ENCODE measurements at places on chromosomes 16 and 17.

DNA sequence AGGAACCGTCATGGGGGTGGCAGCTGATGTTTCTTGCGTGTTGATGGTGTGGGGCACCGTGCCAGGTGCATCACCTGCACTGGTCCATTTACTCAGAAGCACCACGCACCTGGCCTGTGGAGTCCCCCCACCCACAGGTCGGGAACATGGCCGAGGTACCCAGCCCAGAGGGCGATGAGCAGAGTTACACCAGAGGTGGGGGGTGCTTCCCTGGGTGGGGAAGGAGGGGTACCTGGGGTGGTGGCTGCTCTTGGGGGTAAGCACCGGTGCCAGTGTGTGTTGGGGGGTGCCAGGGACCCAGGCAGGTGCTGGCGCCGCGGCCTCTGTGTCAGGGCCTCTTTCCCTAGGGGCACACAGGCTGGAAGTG lies 5.0 kb upstream of the ZNF750 start:
- DNase-seq: no peak

GRCh38 chr17:70716551-70716950 lies 547.2 kb downstream of the KCNJ2 start:
- DNase-seq: no peak

DNA sequence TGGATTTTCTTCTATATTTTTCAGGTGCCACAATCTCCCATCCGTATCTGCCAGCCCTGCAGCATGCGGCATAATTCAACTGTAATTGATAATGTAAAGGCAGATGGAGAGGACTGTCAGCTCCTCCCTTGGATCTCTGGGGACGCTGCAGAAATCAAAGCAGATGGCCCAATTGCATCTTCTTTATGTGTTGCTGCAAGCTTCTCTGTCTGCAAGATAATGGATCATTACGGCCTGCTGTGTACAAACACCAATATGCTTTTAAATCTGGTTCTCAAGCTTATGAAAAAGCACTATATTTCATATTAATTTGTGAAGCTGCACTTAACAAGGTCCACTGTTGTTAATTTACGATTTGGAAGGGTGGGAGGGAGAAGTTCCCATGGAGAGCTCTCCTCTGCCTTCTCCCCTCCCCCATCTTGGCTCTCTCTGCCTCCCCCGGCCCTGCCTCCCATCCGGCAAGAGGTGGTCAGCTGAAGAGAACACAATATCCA lies 607.5 kb downstream of the TOX3 start:
- DNase-seq: no peak

GRCh38 chr16:6846452-6846851 lies 486.2 kb upstream of the RBFOX1 start:
- no peak for DNase-seq

GRCh38 chr17:4908301-4908700 lies 5.4 kb upstream of the CHRNE start:
- DNase-seq: no peak

- DNase-seq: no peak
Observed at GRCh38 chr17:71516149-71516548, 604.7 kb upstream of the SOX9 start.

DNA sequence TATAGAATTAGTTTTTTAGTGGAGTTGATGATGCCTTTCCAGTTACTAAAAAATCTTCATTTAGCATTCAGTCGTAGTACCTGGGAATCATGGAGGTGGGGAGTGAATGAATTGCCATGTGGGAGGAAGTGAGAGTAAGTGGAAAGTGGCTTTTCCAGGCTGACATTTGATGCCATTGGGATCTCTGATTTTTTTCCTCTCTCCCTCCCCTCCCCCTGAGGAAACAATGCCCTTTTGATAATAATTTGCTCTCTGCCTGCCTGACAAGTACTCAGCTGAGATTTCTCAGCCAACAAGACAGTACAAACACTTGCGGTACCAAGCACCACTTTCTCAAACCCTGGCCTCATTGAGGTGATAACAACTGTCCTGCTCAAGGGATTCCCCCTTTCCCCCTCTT lies 2.2 kb downstream of the UBE2Z start:
- no peak for DNase-seq

GRCh38 chr17:58363457-58364185 lies 11.6 kb upstream of the SUPT4H1 start:
- DNase-seq: no peak

DNA sequence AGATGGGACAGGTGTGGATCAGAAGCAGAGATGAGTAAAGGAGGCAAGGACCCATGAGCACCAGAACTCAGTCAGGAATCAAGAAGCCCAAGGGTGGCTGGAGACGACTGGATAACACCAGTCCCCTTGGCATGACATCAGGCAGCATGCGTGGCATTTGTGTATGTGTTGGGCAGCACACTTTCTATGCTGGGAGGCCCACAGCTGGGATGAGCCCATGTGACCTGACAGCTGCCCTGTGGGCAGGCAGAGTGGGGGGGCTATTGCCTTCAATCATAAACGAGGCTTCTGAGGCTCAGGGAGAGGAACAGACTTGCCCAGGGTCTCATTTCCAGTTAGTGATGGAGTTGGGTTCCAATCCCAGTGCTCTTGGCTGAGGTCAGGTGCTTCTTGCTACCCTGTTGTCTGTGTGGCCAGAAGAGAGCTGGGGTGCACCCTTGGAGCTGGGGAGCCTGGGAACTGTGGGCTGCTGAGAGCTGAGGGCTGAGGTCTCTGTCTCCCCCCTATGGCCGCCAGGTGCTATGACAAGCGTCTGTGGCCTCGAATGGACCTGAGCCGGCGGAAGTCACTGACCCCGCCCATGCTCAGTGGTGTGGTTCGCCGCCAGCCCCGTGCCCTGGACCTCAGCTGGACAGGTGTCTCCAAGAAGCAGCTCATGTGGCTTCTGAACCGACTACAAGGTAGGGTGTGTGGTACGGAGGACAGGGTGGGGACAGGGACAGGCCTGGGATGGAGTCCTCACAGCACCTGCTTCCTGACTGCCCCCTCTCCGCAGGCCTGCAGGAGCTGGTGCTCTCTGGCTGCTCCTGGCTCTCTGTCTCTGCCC lies 7.1 kb upstream of the ORAI3 start:
- peak; percentile 77 for DNase-seq

GRCh38 chr16:64409783-64410210 lies 712.1 kb downstream of the CDH11 start:
- DNase-seq: no peak

DNA sequence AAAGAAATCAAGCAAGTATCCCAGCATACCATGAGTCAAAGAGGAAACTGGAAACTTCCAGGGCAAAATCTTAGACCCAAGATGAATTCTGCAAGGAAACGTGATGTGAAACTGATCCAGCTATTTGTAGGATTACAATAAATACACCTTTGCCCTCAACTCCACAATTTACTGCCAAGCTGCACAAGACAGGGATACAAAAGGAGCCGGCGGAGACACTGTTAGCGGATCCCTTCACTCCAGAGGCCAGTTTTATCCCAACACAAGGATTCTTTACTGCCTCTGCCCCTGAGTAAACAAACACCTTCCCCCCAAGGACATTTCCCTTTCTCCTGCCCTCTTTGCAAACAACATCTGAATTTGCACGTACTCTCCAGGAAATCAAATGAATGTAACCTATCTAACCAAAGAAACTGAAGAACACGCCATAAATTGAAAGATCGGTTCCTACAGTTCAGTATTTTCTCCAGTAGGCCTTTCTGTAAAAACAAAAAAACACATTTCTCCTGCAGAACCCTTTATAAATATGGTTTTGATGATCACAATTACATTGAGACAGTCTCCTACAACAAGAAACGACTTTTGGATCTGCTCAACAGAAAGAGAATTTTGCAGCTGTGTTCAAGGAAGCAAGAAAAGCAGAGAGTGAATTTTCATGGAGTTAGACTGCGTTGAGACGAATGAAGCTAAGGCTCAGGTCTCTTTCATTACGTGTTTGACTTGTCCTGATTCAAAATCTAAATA lies 1.4 kb upstream of the CBX2 start:
- no peak for DNase-seq

DNA sequence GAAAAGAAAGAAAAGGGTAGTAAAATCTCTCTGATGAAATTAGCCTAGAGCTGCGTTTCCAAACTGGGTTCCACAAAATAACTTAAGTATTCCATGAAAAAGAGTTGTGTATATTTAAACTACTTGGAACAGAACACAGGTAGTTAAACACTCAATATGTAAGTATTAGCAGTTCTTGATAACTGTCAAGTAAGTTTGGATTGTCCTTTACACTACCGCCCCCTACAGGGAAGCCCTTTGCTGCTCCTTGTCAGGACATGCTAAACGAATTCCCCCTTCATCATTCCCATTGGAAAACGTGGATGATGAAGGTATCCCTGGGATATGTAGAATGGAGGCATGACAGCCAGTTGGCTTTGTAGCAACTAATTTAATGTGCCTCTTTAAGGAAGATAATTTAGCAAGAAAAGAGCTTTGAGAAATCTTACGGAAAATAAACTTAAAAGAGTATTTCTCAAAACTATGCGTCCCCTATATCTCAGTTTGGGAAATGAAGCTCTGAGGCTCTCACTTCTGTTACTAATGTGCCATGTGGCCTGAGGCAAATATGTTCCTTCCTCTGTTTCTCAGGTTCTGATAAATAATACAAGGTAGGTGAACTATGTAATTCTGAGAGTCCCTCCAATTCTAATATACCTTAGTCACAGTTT lies 18.8 kb downstream of the NCBP3 start:
- peak; percentile 62 for DNase-seq

DNA sequence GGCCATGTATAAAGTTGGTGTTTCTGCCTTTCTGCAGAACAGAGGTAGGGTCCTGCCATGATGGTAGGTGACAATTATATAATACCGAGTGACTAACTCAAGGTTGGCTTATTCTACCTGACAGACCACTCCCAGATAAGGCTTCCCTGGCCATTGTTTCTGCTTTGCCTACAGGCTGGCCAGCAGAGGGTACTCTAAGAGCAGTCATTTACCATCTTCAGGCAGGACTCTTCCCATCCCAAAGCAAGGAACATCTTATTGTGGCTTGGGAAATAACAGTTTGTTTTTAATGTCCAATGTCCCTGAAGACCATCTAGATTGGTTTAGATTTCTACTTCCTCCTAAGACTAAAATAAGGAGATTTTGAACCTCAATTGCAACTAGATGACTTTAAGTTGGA lies 74.1 kb downstream of the SNX11 start:
- no peak for DNase-seq

- no peak for DNase-seq
Observed at GRCh38 chr16:55697867-55698266, 42.1 kb downstream of the SLC6A2 start.

GRCh38 chr16:67594956-67595355 lies 32.6 kb downstream of the CTCF start:
- DNase-seq: no peak

DNA sequence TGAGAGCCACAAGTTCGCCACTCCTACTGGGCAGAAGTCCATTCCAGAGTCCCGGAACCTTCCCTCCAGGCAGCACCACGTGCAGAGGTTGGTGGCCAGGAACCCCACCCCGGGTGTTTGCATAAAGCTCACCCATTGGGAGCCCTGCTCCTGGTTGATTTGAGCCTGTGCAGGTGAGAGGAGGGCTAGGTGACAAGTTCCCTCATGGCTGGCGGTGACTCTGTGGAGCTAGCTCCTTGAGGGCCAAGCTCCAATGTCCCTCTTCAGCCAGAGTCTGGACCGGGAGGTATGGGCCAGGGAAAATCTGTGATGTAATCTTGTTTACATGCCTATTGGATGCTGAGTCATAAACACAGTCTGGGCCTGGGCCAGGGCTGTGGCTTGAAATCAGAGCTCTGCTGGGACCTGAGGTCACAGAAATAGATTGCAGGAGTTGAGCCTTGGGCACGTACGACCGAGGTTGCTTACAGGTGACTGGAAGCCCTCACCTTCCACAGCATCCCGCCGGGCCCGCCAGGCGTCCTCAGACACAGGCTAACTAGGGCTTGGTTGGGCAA lies 118.9 kb downstream of the AATF start:
- peak; percentile 83 for DNase-seq

DNA sequence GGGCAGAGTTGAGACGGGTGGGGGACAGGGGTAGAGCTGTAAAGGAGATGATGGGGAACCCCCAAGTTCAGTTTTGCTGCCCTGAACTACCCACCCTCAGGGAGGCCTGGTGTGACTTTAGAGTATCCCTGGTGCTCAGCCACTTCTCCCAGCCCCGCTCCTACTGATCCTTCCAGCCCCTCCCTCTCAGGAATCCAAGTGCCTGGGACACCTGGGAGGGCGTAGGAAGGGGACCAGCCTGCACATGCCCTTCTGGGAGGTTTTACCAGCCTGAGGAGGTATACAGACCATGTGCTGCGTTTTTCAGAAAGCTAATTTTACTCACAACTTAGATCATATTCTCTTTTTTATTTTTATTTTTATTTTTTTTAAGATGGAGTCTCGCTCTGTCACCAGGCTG lies 4.1 kb downstream of the ST6GALNAC2 start:
- DNase-seq: no peak

- DNase-seq: no peak
Observed at GRCh38 chr16:17272716-17273115, 198.0 kb downstream of the XYLT1 start.
